ENCODE measurements at places on chromosomes 3 and 15.

- no peak for DNase-seq
These were observed 2.2 kb downstream of the ZBED2 start for GRCh38 chr3:111592936-111593335.

DNA sequence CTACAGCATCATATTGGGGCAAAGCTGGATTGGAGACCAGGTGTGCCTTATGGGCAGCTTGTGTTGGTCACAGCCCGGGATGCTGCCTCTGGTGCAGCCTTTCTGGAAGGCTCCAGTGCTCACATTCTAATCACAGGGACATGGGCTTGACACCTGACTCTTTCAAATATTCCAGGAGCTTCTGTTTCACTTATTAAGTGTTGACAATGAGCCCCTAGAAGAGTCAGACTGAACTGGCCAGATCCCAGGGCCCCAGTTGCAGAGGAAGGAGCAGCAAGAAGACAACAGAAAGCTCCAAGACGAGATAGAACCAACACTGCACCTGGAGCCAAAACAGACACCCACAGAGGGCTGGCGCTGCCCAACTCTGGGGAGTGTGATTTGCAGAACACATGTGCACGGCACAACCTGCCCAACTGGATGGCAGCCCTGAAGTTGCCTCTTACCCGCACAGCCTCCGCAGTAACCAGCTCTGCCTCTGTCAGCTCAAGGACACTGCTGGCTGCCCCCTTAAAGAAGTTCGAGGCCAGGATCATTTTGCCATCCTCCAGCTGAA lies 30.3 kb downstream of the ALDH1L1 start:
- DNase-seq, result no peak

DNA sequence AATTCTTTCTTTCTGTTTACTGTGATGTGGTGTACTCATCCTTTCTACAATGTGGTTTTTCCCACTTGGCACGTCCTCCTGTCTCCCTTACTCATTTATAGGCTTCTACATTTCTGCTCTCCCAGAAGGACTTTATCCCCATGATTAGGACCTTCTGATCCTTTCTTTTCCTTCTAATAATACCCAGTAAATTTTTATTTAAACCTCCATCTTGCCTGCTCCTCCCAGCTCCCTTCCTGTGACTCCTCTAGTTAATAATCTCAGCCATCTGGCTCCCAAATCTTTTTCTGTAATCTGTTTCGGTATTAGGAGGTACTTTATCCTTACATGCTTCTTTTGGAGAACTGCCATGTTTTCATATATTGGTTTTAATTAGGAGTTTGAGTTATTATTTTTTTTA lies 11.2 kb upstream of the P2RY1 start:
- no peak for DNase-seq

DNA sequence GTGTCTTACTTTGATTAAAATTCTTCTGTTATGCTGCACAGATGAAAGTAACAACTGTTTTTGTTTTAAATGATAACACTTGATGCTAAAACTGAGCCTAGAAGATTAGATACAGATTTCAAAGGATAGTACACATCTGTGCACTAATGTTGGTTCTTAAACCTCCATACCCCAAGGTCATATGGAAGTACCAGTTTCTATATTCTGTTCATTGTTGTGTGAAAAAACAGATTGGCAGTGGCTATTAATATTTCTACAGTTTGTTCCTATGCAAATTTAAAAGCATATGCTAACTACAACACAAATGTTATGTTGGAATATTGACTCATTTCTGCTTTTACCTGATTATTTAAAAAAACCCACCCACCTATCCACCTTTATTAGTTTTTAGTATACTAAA lies 32.0 kb upstream of the GBE1 start:
- DNase-seq, result no peak

GRCh38 chr3:159032311-159032710 lies 230.5 kb downstream of the MFSD1 start:
- peak; percentile 69 for DNase-seq

DNA sequence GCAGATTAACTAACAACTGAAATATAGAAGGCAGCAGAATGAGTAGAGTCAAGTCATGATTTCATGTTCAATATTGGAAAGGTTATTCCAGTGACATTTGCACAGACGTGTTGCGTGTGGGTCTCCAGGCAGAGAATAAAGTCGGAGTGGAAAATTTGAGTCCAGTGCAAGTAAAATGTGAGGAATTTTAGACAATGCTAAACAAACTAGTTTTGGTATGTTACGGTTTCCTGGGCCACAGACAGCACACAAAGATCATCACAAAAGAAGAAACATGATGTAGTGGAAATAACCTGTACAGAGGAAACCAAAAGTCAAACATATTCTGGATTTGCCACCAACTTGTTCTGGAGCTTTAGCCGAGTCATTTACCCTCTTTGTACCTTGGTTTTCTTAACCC lies 367 bp downstream of the OR4F6 start:
- peak; percentile 10 for DNase-seq

GRCh38 chr3:63968612-63969350 lies 54.5 kb downstream of the PSMD6 start:
- peak; percentile 41 for DNase-seq

DNA sequence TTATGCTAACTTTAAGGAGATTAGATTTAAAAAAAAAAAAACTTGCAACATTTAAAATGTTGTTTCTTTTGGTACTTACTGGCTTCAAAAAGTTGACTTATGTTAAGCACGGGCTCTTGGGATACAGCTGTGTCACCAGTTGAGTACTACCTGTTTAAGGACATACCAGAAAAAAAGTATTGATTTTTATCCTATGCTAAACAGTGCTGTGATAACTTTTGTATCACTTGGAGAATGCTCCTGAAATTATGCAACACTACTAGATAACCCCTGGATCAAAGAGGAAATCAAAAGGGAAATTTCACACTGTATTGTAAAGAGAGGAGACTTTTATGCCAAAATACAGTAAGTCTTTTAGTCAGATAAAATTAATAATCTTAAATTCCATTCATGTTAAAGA lies 77.7 kb downstream of the SLMAP start:
- no peak for DNase-seq

DNA sequence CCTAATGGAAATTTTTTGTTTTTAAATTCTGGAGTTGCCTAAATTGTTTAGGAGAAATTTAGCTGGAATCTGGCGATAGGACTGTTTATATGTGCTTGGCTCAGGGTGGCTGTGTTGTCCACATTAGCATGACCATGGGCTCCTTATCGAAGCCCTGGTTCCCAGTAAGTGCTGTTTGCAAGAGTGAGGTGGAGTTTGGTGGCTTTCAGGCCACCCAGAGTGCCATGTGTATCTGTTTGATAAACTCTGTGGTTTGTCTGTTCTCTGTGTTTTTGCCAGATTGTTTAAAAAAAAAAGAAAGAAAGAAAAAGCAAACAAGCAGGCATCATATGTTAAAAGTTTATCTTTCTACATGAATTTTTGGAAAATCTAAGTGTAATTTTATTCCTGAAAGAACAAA lies 51.5 kb downstream of the PLCL2 start:
- DNase-seq, result no peak
